ENCODE measurements at places on chromosomes 5 and 9.

DNA sequence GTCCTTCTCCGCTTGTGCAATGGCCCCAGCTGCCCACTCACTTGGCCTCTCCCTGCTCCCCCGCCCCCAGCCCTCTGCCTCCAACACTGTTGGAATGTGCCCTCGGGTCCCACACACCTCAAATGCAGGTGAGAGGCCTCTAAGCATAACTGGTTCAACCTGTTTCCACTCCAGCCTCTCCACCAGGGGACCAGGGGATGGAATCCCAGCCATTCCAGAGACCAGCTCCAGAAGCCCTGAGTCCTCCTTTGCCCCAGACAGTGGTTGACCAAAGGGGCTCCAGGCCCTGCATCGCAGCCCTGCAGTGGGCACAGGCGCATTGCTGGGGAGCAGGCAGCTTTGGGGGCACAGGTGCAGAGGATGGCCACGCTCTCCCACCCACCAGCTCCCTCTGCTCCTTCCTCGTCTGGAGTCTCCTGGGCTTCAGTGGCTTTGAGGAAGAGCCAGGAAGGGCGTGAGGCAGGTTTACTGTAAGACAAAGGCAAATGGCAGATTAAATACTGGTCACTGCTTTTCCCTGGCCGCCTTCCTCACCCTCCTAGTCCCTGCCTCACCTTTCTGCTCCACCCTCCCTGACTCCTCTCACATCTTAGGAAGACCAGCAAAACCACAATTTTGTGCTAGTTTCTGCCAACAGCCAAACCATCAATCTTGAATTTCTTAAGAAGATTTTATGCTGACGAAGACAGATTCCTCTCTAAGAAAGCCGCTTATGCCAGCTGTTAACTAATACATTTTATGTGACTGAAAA, 29.1 kb upstream of the IRX2 start:
- no peak for DNase-seq

GRCh38 chr9:69672596-69673310, 582 bp upstream of the APBA1 start:
- peak; percentile 28 for DNase-seq

DNA sequence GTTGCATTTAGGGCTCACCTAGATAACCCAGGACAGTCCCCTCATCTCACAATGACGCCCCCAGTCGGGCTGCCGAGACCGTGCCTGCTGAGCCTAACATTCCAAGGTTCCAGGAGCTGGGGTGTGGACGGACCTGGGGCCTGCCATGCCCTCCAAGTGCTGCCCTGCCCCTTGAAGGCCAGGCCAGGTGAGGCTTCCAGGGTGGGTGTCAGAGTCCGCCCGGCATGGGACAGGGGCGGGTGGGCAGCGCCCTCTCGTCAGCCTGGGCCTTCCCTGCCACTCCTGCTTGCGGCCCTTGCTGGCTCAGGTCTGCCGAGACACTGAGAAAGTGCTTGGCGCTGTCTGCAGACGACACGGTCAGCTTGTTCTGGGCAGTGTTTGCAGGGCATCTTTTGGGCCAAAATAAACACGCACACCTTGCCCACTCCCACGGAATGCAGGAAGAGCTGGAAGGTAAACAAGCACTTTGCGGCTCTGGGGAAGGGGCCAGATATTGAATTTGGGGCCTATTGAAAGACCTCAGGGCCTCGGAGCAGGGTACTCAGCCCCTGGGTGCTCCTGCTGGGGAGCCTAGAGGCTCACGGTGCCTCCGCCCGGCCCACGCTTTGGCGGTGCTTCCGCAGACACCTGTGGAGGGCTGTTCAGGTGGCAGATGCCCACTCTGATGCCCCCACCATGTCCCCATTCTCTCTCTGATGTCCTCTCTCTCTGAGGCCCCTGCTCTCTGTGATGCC, 4.2 kb upstream of the SCGB3A1 start:
- DNase-seq, result no peak

- no peak for DNase-seq
These were observed 342.7 kb upstream of the RIOK2 start for GRCh38 chr5:97525780-97526179.

GRCh38 chr5:160432196-160432595, 10.5 kb downstream of the PTTG1 start:
- DNase-seq, result no peak

GRCh38 chr9:84296146-84296843, 44.3 kb downstream of the SLC28A3 start:
- DNase-seq, result no peak

GRCh38 chr5:134122530-134122929, 8.0 kb downstream of the TCF7 start:
- DNase-seq, result no peak

DNA sequence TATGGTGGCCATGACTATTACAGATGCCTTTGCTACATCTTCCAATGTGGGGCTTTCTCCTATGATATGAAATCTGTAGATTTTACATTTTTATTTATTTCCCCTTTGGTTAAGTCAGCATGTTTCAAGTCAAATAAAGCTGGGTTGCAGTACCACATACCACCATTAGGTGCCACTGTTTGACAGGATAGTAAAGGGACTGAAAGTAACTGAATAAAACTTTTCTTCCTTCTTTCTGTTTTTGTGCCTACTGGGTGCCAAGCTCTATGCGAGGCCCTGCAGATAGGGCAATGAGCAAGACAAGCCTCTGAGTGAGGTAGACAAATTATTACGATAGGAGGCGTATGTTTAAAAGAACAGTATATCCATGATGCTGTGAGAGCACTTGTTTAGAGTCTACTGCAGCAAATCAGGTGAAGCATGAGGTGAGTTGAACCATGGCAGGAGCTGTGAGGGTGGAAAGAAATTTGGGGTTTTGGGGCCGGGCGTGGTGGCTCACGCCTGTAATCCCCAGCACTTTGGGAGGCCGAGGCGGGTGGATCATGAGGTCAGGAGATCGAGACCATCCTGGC, 64.8 kb downstream of the GDNF start:
- DNase-seq, result no peak

DNA sequence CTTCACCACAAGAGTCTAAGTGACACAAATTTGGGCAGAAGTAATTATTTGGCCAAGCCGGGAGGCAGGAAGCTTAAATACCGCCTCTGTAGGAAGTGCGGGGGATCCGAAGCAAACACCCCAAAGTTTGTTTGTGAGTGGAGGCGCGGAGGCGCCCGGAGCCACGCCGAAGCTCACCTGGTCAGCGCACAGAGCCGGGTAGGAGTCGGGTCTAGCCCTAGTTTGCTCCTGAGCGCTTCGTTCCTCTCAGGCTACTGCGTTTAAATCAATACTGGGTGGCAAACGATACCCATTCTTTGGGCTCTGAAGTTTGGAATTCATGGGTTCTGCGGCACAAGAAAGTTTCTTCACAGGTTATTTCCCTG, 855 bp downstream of the MCC start:
- no peak for DNase-seq

DNA sequence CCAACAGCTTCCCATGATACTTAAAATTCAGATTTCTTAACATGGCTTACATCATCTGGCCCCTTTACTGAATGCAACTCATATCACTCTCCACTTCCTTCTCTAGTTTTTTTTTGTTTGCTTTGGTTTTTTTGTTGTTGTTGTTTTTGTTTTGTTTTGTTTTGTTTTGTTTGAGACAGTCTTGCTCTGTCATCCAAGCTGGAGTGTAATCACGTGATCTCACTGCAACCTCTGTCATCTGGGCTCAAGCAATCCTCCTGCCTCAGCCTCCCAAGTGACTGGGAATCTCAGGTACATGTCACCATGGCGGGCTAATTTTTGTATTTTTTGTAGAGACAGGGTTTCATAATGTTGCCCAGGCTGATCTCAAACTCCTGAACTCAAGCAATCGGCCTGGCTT, 41.4 kb downstream of the CPLANE1 start:
- DNase-seq, result no peak

- no peak for DNase-seq
These were observed 8.9 kb upstream of the TOR4A start for GRCh38 chr9:137268538-137269201.

- DNase-seq, result peak; percentile 38
These were observed 16.0 kb downstream of the TRAF2 start for GRCh38 chr9:136902259-136902821.

- DNase-seq, result no peak
These were observed 98.5 kb downstream of the GABBR2 start for GRCh38 chr9:98610211-98610610.

DNA sequence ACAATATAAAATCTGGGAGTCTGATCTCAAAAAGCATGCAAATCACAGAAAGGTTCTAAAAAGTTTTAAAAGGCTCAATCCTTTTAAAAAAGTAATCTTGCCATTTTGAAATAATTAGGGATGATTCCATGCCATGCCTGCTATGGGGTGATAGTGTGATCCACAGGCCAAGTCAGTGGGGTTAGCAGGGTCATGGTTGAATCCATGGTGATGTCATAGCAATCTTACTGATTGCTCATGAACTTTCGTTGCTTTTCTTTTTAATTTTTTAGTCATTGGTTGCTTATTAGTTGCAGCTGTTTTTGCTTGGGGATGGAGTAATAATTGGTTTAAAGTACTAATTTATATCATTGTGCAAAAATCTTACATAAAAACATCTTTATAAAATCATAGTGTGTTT, 485.0 kb downstream of the ENC1 start:
- DNase-seq, result no peak

GRCh38 chr5:31832966-31833365, 194.0 kb downstream of the PDZD2 start:
- DNase-seq, result no peak

DNA sequence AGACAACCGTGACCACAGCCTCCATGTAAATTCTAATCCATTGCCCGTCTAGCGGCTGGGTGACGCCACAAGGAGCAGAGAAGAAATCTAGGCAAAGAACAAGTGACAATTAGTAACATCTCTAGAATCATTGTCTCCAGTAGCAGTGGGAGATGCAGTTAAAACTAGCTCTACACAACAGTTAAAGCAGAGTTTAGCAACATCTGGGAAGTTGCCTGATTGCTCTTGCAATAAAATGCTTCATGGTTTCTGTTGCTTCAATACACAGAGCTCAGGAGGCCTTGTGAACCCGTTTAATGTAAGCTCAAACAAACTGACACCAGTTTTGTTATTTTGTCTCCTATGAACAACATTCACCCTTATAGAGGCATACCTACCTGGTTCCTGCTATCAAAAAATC, 369.8 kb upstream of the PDE4D start:
- no peak for DNase-seq
